Activated CD4-positive, alpha-beta T cell treated with anti-CD3 and anti-CD28 coated beads, Interleukin-2, amount 50 U/mL, for 24 hours (primary cell): ENCODE measurements at places on chromosomes 11 and 22.

DNA sequence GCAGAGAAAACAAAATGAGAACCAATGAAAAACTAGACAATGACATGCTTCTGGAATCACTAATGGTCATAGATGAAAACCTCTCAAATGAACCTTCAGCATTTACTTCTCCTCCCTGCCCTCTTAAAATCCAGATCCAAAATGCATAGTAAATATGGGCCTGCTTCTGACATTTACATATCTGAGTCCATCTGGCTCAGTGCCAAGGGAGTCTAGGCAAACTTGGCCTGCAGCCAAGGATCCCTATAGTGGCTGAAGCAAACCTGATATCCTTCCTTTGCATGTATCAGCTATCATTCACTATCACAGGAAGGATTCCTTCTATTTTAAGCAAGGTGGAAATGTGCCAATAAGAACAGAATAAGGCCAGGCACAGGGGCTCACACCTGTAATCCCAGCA is 104.8 kb downstream of the C11orf58 start:
- no peak for DNase-seq

DNA sequence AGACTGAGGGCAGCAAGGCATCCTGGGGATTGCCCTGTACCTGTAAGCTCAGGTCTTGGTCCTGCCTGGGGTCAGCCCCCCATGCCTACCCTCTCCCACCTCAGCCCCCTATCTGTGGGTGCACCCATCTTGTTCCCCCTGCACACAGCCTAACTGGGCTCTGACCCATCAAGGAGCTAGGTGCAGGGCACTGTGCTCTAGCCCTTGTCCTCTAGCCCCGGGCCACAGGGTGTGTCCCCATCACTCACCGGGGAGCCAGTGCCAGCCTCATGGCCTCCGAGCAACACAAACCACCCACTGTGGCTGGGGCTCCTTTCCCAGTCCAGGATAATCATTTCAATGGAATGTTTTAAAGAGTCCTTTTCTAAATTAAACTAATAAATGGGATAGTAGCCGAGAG is 293.9 kb upstream of the PLET1 start:
- DNase-seq = no peak

- DNase-seq = no peak
Observed at GRCh38 chr22:18057568-18058209, 20.1 kb upstream of the PEX26 start.

GRCh38 chr11:87265979-87266378 is 228.2 kb downstream of the TMEM135 start:
- no peak for DNase-seq
